ENCODE measurements at places on chromosomes 7 and 10. TPM values are rescaled to one million over a fixed set of nuclear protein-coding genes. Genes with fewer than 3 reads are reported as not detected.

RAPGEF5 gene
- 9.3 TPM for total RNA-seq

PAX4 gene
- 1.0 TPM for total RNA-seq

CDNF gene
- not detected for total RNA-seq

EVX1 gene
- total RNA-seq = 0.31 TPM

- DNase-seq = peak; percentile 73
These were observed 117.1 kb downstream of the DYNC2I1 start for GRCh38 chr7:158973440-158973839.

DNA sequence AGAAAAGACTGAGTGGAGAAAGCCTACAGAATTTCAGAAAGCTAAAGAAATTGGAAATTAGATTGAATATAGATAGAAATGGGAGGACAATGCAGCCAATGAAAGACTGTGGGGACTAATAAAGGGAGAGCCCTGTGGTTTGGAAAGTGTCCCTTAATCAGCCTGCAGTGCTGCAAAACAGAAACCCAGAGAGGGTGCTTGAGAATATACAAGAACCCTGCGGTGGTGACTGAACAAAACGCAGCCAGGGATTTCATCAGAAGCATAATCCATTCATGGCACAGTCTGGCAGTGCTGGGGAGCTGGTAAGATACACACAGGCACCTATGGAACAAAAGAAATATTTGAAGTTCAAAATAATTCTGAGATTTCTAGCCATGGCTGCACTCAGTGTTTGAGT is 19.1 kb downstream of the CEP41 start:
- DNase-seq = no peak

DNA sequence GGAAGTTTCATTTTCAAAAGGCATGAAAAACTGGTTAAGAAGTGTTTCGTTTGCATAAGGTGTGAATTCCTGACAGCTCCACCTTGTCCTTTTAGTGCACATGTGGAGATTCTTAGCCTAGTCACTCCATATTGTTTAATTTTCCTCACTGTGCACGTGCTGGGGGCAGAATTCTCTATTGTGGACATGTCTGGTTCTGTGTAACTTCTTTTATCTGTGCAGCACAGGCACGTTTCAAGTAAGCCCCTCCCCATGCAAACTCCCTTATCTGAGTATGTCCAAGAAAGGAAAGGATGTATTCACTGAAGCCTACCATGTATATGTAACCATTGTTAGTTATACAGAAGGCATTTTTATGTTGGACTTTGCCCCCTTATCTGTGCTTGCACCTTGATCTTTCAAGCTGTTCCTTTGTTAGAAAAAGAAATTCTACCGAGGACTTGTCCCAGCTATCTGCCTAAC is 1346.3 kb downstream of the REEP3 start:
- peak; percentile 69 for DNase-seq

Data from HT-29 (cell line).